Panc1 (cell line): ENCODE measurements at places on chromosomes 4 and X.
A peak's percentile ranks its signal among the peaks of the same experiment; 100 is the strongest.

- DNase-seq = no peak
- no peaks in the 10 kb centered on the region for H3K36me3 ChIP-seq
- no peaks in the 10 kb centered on the region for H3K4me1 ChIP-seq
- peaks cover 2% of the 10 kb centered on the region; the same call in 1 of the 2 replicates for H3K27me3 ChIP-seq
- no peak overlapping the region for H3K4me3 ChIP-seq
Observed at GRCh38 chr4:3700223-3700622, 66.0 kb upstream of the ADRA2C start.

DNA sequence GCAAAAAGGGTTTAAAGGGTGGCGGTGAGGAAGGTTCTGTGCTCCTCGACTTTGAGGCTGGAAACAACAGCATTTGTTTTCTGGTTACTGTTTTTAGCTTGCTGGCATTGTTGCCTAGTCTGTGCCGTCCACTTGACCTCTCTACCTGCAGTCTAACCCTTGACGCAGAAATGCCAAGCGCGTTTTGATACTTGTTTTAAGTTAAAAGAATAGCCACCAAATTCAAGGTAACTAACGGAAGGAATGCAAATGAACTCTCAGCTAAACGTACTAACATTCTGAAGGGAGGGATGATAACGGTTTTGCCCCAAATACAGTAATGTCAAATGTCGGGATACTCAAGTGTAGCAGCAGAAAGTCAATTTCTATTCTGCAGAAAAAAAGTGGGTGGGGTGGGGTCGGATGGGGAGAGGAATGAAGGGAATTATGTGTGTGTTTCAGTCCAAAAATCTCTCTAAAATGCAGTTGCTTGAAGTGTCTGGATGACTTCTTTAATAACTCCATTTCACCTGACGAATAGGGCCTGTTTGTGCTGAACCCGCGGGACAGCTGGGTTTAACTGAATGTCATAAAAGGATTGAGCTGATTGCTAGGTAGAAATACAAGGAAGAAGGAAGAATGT is 3.4 kb upstream of the NKX6-1 start:
- H3K4me1 ChIP-seq = no peaks in the 10 kb centered on the region
- peaks cover 4% of the 10 kb centered on the region; the same call in 1 of the 2 replicates for H3K36me3 ChIP-seq
- no peak overlapping the region for H3K4me3 ChIP-seq
- DNase-seq = no peak
- H3K27me3 ChIP-seq = peaks cover 3% of the 10 kb centered on the region; the same call in 1 of the 2 replicates

DNA sequence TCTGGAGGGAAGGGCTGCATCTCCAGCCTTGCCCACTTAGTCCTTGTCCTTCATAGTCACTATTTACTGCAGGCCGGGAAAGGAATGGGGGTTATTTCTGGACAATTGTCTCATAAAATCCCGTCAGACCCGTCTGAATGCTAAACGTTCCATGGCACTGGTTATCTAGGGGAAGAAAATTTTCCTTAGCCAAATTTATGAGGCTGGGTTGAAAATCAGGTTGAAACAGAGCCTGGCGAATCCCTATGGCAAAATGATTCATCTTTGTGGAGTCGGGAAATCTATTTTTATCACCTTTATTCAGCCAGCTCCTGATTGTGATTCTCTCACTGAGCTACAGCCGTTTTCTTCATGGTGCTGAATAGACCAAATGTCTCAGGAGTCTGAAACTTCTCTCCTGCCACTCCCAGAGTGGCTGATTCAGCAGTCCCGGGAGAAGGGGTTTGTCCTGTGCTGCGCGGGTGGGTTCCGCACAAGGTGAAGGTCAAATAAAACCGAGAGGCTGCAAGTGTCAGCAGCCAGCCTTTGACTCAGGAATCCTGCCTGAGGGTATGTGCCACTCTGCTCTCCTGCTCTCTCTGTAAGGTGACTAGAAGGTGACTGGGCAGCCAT is 1.0 kb downstream of the LIMCH1 start:
- H3K27me3 ChIP-seq = no peaks in the 10 kb centered on the region; the same call in 1 of the 2 replicates
- H3K4me3 ChIP-seq = no peak overlapping the region
- no peak for DNase-seq
- no peak overlapping the region for H3K27ac ChIP-seq
- H3K4me1 ChIP-seq = no peaks in the 10 kb centered on the region

- no peaks in the 10 kb centered on the region for H3K27me3 ChIP-seq
- no peaks in the 10 kb centered on the region for H3K36me3 ChIP-seq
- no peak overlapping the region for H3K4me3 ChIP-seq
- no peaks in the 10 kb centered on the region for H3K4me1 ChIP-seq
- no peak overlapping the region for H3K27ac ChIP-seq
Observed at GRCh38 chrX:97740044-97740443, 856.3 kb downstream of the RPA4 start.

DNA sequence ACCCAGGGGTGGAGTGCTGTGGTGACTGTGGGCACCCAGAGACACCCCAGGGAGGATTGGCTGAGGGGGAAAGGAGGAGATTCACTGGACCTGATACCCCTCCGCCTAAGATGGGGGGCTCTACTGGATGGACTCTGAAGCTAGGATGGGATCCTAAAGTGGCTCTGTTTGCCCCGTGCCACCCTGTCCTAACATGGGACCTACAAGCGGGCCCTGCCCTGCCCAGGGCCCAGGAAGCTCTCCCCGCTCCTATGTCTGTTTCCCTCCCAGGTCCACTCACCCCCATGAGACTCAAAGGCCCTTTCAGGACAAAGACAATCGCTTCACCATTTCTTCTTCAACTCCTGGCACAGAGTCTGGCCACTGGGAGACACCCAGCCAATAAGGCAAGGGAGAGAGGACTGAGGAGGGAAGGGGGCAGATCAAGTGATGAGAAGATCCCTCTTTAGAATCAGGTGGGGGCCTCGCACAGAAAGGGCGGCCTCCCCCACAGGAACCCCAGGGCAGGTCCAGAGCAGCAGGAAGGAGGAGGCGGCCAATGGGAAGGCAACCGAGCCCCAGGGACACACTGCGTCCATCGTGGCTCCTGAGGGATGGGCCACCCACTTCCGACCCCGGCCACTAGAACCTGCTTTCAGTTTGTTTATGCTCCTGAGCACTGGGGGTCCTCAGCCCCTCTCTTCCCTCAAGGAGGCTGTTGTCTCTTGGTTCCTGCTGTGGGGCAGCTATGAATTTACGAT is 155.4 kb downstream of the AFAP1 start:
- H3K36me3 ChIP-seq = peaks cover 16% of the 10 kb centered on the region; the same call in 1 of the 2 replicates
- peaks cover 8% of the 10 kb centered on the region for H3K4me1 ChIP-seq
- H3K27ac ChIP-seq = no peak overlapping the region
- no peak for DNase-seq

- no peaks in the 10 kb centered on the region for H3K36me3 ChIP-seq
- DNase-seq = no peak
- no peaks in the 10 kb centered on the region for H3K27me3 ChIP-seq
- H3K4me1 ChIP-seq = no peaks in the 10 kb centered on the region
- no peak overlapping the region for H3K27ac ChIP-seq
Observed at GRCh38 chr4:3202836-3203820, 45.8 kb upstream of the MSANTD1 start.

GRCh38 chr4:113695328-113696169 is 66.0 kb downstream of the CAMK2D start:
- H3K4me3 ChIP-seq = no peak overlapping the region
- DNase-seq = no peak
- H3K27me3 ChIP-seq = no peaks in the 10 kb centered on the region
- no peaks in the 10 kb centered on the region for H3K36me3 ChIP-seq
- no peak overlapping the region for H3K27ac ChIP-seq

- DNase-seq = no peak
- H3K36me3 ChIP-seq = no peaks in the 10 kb centered on the region
- H3K27ac ChIP-seq = no peak overlapping the region
- no peaks in the 10 kb centered on the region for H3K4me1 ChIP-seq
Observed at GRCh38 chr4:151459375-151459774, 50.4 kb downstream of the FHIP1A start.

GRCh38 chr4:31613946-31614623 is 893.9 kb downstream of the PCDH7 start:
- H3K27me3 ChIP-seq = no peaks in the 10 kb centered on the region
- no peaks in the 10 kb centered on the region for H3K36me3 ChIP-seq
- no peaks in the 10 kb centered on the region for H3K4me1 ChIP-seq
- DNase-seq = no peak
- no peak overlapping the region for H3K27ac ChIP-seq
- no peak overlapping the region for H3K4me3 ChIP-seq

DNA sequence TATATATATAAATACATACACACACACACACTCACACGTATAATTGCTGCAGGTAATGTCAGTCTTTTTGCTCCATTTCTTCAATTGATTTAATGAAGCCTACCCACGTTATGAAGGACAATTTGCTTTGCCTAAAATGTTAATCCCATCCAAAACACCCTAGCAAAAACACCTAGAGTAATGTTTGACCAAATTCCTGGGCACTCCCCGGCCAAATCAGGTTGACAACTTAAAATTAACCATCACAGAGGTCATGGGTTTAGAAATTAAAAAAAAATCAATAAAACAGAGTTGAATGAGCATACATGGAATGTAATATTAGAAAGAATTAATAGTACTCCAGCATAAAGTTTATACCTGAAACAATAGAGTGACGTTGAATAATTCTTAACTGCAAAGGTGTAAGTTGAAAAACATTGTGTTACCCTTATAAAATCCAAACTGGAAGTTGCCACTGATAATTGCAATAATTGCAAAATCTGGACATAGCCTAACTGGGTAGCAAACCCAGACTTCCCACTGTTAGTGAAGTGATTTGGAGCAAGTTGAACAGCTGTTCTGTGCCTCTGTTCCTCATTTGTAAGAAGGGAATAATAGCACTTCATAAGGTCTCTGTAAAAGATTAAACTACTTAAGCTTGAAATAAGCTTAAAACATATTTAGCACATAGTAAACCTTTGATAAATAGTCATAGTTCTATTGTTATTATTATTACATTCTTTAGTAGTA is 2120.5 kb downstream of the PCDH7 start:
- H3K4me1 ChIP-seq = no peaks in the 10 kb centered on the region
- no peaks in the 10 kb centered on the region for H3K27me3 ChIP-seq
- no peak overlapping the region for H3K4me3 ChIP-seq
- DNase-seq = no peak
- H3K27ac ChIP-seq = no peak overlapping the region

- no peak overlapping the region for H3K27ac ChIP-seq
- H3K4me3 ChIP-seq = no peak overlapping the region
- DNase-seq = no peak
- H3K36me3 ChIP-seq = no peaks in the 10 kb centered on the region
- no peaks in the 10 kb centered on the region for H3K4me1 ChIP-seq
Observed at GRCh38 chr4:10182446-10183424, 66.1 kb upstream of the WDR1 start.

DNA sequence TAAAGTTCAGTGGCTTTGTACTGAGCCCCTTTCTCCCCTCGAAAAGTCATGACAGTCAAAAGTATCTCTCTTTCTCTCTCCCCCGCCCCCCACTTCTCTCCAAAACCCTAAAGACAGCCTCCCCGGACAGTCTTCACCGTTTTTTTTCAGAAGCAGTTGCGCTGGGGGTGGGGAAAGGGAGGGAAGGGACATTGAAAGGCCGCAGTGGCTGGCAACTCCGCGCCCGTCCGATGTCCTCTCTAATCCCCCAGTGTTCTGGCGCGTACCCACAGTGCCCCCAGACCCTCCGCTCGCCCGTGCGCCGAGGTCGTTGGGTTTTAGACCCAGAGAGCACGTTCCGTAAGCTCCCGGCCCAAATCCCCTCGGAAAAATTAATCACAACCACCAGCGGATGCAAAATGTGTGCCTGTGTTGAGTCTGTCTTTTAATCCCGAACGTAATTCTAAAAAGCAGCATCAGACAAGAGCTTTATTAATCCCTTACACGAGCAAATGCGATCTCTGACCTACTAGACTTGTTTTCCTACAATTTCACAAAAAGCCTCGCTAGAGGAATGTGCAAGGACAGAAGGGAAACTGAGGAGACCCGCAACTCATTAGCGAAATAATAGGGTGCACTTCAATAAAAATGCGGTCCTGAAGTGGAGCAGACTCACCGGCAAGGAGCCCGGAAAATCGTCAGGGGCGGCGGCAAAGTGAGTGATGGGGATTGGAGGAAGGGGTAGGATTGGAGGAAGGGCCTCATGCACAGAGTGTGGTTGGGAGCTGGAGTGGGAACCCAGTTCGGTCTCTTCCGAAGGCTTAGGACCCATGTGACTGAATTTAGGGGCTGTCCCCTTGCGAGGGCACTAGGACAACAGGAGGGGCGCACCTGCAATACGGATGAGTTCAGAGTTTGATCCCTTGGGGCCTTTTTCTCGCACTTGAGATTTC is 12.2 kb upstream of the PRDM8 start:
- no peak for DNase-seq
- H3K36me3 ChIP-seq = no peaks in the 10 kb centered on the region
- no peaks in the 10 kb centered on the region for H3K27me3 ChIP-seq
- H3K4me1 ChIP-seq = peaks cover 4% of the 10 kb centered on the region; the same call in 1 of the 2 replicates
- peak overlapping the region; percentile 89 for H3K27ac ChIP-seq

DNA sequence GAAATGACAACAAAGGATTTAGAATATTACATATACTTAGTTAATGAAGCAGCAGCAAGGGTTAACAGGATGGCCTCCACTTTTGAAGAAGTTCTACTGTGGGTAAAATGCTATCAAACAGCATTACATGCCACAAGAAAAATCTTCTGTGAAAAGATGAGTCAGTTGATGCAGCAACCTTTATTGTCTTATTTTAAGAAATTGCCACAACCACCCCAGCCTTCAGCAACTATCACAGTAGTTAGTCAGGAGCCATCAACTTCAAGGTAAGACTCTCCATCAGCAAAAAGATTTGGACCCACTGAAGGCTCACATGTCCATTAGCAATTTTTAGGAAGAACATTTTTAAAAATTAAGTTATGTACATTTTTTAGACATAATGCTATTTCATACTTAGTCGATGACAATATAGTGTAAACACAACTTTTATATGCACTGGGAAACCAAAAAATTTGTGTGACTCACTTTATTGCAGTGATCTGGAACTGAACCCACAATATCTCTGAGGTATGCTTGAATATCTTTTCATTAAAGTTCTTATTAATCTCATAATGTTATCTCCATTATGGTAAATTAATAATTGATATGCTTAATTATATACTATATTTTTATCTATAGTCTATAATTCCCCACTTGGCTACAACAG is 81.2 kb downstream of the SPCS3 start:
- DNase-seq = peak; percentile 8
- no peaks in the 10 kb centered on the region for H3K27me3 ChIP-seq
- H3K4me1 ChIP-seq = no peaks in the 10 kb centered on the region
- H3K36me3 ChIP-seq = no peaks in the 10 kb centered on the region
- H3K27ac ChIP-seq = no peak overlapping the region
- H3K4me3 ChIP-seq = no peak overlapping the region

- no peaks in the 10 kb centered on the region for H3K27me3 ChIP-seq
- no peak overlapping the region for H3K4me3 ChIP-seq
- no peak overlapping the region for H3K27ac ChIP-seq
- no peak for DNase-seq
- H3K4me1 ChIP-seq = no peaks in the 10 kb centered on the region
Observed at GRCh38 chr4:8120501-8120900, 38.1 kb downstream of the ABLIM2 start.

GRCh38 chr4:41839916-41840854 is 91.7 kb upstream of the PHOX2B start:
- no peaks in the 10 kb centered on the region for H3K36me3 ChIP-seq
- H3K27ac ChIP-seq = no peak overlapping the region
- no peaks in the 10 kb centered on the region for H3K27me3 ChIP-seq
